Cortex of kidney (tissue), 1 donor: ENCODE measurements at places on chromosomes 3 and 15.

GRCh38 chr3:141457624-141458236, 29.1 kb upstream of the RASA2 start:
- no peak for DNase-seq

DNA sequence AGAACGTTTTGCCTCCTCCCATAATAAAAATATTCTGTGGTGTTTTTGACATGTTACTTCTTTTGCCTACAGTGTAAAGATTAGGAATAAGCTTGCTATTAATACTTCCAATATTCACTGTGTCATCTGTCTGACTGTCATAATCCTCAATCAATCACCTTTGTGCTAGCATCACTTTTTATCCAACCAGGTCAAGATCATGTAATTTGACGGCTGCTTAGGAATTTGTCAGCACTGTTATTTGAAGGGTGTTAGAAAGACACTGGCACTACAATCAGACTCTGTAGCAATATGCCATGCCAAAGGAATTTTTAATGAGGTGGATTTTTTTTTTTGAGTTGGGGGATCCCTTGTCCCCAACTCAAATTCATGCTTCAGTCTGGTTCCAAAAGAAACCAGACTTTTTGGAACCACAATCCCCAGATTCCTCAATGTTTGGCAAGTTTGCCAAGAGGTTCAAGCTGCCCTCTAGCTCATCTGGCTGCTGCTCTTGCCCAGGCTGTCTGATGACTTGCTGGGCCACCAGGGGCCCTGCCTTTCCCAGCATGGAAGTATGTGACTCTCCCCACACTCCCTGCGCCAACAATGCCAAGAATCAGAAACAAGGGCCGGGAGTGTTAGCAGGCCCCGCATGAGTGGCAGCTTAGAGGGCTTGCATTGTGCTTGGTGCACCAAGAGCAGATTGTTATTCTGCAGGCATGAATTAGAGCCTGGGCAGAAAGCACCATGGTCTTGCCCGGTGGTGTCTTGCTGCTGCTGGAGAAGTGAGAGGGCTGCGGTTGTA, 58.6 kb upstream of the TSC22D2 start:
- no peak for DNase-seq

DNA sequence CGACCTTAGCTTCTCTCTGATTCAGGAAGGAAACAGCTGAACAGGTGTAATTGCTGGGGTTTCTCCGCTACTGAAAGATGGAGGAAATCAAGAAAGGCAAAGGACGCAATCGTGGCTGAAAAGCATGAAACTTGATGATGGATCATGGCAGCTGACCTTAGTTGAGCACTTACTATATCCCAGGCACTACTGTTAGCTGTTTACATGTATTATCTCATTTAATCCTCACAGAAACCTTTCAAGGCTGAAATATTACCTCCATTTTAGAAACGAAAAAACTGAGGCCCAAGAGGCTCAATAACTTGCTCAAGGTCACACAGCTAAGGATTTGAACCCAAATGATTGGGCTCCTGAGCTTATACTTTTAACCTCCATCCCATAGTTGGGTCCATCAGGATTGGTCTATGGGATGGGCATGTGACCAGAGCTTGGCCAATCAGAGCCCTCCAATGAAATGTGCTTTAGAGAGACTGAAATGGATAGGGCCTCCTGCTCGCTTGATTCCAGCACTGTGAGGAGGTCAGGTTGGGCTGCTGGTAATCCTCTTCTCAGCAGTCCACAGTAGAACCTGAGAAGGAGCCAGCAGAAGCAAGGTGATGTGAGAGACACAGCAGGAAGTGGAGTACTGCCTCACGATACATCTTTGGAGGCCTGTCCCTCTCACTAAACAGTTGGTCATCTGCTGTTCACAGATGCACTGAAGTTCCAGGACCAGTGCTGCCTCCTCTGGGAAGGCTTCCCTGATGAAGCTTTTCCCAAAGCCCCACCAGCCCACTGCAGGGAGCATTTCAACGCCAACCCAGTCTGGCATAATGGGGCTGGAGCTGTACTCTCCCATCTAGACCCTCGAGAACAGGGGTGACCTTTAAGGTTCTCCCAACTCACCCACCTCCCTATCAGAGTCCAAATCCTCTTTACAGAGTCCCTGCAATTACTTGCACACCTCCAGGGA, 10.4 kb downstream of the CLN6 start:
- no peak for DNase-seq

GRCh38 chr3:58962816-58963215, 87.0 kb downstream of the CFAP20DC start:
- no peak for DNase-seq

DNA sequence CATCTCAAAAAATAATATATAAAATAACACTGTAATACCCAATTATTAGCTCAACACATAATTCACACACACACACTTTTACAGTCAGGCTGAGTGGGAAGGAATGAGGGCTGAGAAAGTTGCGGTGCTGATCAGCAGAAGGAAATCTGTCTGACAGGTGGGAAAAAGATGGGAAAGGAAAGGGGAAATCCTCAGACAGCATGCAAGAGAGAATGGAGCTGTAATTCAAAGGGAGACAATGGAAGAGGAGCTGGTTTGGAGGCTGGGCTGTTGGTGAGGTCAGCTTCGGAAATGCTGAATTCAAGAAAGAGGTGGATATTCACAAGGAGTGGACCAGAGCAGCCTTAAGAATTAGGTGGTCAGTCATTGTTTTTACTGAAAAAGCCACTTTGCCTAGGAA, 121.6 kb upstream of the LMOD3 start:
- DNase-seq: no peak
